ENCODE measurements at places on chromosomes 6 and 20.

DNA sequence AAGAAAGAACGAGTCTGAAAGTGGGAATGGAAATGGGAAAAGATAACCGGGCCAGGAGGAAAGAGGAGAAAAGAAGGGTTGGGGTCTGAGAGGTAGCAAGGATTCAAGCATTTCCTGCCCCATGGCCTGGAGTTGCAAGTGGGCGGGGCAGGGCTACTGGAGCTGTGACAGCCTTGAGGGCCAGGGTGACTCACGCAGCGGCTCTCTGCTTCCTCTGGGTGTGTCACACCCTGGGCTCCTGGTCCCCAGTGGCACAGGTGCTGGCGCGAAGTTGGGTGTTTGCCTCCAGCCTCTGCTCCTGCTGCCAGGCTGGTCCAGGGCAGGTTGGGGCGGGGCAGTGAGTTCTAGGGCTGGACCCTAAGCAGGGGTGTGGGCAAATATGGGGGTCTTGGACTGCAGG is 3.3 kb upstream of the ULBP3 start:
- DNase-seq: peak; percentile 28

DNA sequence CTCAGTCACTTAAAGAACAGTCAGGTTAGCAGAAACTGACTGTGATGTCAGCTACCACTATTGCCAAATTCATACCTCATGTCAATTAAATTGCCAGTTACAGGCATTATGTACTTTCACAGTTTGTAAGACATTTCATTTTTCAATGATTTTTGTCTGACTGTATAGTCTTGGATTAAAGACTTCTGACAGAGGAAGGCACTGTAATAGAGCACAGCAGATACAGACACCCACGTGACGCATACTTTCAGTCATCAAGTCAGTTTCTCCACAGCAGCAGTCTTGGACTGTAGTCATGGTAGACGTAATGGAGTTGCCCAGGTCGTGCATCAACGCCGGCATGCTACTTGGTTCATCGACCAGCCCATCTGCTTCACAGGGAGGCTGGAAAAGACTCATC is 29.5 kb upstream of the ELOVL5 start:
- no peak for DNase-seq

DNA sequence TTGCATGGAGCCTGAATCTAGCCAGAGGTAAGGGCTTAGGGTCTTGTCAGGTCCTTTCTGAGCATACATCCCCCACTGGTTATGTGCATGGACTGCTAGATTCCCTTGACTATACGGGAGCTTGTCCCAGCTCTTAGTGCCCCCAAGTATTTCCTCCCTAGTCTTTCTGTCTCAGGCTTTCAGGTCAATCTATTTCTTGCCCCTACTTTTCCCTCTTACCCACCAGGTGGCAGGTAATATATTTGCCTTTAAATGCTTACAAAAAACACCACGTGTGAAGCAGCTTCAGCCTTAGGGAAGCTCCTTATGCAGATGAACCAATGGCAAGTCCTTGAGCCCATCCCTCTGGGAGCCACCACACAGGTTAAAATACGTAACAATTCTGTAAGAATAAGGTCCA is 454.2 kb downstream of the GRIK2 start:
- DNase-seq: no peak

GRCh38 chr20:5024982-5025381 is 23.7 kb upstream of the SLC23A2 start:
- no peak for DNase-seq

All from fibroblast of skin of scalp (primary cell).